ENCODE measurements at places on chromosomes 1 and 21.

DNA sequence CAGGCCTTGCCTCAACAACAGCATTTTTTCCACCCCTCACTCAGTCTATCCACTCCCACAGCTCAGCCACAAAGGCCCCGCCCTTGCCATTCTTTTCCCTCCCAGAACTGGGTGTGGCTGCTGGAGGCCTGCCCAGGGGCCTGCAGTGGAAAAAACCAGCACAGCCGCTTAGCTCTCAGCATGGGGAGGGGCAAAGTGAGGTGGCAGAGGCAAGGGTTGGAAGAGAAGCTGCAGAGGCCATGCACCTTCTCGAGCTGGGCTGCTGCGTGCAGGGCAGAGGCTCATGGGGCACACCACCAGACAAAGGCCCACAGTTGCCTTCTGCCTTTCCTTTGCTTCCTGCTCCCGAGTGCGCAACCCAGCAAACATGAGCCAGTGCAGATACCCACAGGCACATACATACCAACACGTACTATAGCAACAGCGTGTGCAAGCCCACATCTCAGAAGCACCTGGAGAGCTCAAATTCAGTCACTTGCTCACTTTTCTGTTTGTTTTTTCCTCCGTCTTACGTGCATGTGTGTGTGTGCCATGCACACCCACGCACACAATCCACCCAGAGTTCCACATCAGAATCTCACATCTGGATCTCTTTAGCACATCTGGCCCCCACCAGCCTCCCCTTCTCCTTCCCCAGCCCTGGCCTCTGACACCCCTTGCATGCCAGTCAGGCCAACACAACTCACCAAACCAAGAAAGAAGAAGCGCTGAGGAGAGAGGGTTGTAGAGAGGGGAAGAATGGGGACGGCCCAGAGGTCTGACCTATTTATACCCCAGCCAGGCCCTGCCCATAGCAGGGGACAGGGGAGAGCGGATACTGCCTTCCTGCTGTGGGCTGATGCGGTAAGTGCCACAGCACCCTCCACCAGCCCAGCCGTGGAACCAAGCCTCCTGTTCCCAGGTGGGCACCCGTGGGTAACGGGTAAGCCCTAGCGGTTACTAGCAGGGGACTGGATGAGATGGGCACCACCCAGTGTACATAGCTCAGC lies at the start of gene S100A4:
S100A4 (minus strand) TSS at position 740 of the 989 bp plus-strand sequence. CDS start 1,012 bp downstream, outside the sequence.
- peak; percentile 98 for DNase-seq

GRCh38 chr21:34740198-34740597 lies 71.4 kb downstream of the CLIC6 start:
- no peak for DNase-seq

- peak; percentile 16 for DNase-seq
Measured at GRCh38 chr1:222171005-222171404, 376.9 kb downstream of the HHIPL2 start.

GRCh38 chr1:114745291-114745690 lies 12.5 kb downstream of the CSDE1 start:
- no peak for DNase-seq

DNA sequence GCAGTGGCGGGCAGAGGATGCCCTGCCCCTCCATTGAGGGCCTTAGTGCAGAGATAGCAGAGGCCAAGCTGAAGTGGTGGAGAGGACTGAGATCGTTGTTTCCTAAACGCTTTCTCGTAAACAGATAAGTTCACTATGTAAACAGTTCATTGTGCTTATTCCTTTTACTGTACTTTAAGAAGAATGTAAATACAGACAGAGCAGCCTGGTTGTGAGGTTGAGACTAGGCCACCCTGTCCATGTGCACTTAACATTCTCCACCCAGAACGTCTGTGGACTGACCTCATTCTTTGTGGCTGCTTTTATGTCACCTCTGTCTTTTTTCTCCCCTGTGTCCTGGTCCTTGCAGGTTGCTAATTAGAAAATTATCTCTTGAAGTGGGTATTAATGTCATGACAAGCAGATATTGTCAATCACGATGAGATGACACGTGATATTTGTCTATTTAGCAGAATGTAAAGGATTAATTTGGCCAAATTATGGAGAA lies 8.5 kb downstream of the CENPS start:
- no peak for DNase-seq

DNA sequence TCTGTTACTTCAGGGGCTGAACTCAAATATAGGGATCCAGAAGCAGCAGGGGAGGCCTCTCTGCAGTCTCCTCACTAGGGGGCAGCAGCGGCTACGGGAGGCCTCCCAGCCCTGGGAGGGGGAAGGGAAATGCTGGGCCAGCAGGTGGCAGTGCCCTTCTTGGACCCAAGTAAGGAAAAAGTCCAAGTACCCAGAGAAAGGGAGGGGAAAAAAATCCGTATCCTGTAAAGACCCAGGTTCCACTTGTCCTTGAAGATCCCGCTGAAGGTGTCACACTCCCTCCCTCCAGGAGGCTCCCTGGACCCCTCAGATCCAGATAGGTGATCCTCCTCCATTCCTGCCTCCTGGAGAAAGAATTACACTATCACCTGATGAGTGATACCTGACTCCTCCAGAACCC lies 14.1 kb upstream of the NUAK2 start:
- peak; percentile 95 for DNase-seq

GRCh38 chr1:92881391-92881790 lies 49.6 kb downstream of the RPL5 start:
- DNase-seq, result no peak

DNA sequence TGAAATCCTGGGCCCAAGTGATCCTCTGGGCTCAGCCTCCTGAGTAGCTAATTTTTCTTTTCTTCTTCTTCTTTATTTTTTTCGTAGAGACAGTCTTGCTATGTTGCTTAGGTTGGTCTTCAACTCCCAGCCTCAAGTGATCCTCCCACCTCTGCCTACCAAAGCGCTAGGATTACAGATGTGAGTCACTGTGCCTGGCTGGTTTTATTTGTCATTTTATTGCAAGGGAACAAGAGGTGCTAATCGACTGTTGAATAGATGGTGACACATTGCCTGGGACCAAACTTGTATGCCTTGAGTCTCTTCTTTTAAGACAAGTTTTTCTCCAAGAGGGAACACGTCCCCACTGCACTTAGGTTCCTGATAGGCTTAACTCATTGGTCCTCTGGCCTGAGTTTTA lies 20.0 kb upstream of the KLHDC8A start:
- DNase-seq, result no peak

DNA sequence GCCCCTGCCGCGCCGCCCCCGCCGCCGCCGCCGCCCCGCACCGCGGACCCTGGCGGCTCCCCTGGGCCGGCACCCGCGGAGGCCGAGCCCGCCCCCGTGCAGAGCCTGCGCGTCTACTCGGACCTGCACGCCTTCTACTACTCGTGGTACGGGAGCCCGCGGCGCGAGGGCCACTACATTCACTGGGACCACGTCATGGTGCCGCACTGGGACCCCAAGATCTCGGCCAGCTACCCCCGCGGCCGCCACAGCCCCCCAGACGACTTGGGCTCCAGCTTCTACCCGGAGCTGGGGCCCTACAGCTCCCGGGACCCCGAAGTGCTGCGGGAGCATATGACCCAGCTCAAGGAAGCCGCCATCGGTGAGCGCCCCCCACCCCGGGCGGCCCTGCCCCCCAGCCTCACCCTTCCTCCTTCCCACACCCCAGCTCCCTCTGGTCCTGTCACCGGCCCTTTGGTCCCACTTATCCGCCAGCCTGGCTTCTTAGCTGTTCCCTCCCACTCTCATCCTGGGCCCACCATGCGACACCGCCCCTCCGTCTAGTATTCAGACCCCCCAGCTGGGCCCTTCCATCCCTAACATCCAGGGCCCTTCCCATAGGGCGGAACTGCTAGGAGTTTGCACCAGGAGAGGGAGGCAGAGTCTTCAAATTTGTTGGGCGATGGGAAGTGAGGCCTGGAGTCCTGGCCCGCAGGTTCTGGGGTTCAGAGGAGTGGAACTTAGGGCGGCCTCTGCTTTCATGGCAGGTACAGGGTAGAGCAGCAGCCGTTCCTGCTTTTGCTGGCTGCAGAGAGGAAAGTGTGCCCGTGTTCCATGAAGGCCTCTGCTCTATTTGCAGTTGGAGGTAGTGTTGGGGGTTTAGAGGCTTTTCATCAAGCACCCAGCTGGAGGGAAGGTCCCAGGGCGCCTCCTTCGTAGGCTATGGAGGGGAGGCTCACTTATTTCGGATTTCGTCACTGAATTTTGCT lies 1.0 kb downstream of the MANEAL start:
- DNase-seq, result peak; percentile 16

DNA sequence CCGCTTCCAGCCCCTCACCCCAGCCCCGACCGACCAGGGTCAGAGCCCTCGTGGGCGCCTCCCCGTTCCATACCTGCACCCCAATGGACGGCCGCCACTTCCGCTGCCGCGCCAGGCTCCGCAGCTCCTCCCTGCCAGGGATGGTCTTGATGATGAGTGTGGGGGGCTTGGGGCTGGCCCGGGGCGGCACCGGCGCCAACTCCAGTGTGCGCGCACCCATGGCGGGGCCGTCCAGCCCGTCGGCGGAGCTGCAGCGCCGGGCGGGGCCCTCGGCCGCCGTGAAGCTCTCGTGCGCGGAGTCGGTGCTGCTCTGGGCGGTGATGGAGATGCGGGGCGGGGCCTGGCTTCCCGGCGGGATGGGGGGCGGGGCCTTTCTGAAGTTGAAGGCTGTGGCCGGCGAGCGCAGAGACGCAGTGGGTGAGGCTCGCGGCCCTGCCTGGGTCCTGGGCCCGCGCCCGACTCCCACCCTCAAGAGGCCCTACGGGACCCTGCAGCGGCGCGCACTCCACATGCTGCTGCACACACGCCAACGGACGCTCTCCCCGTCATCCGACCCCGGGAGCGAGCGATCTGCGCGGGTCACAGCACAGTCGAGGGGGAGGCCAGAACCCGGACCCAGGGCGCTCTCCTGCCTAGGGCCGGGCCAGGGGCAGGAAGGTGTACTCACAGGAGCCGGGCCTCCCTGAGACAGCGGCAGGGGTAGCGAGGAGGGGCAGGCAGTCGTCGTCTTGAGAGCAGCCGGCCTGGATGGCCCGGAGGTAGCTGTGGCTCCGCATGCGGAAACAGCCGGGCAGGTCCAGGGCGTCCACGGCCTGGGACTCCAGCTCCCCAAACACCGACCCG lies 26.1 kb upstream of the SMIM12 start:
- peak; percentile 80 for DNase-seq

- no peak for DNase-seq
Measured at GRCh38 chr1:184019506-184019905, 18.0 kb downstream of the COLGALT2 start.

GRCh38 chr1:234397732-234398131 lies 24.5 kb downstream of the COA6 start:
- DNase-seq, result no peak

- DNase-seq, result peak; percentile 69
Measured at GRCh38 chr1:51622455-51622913, 5.6 kb downstream of the OSBPL9 start.

DNA sequence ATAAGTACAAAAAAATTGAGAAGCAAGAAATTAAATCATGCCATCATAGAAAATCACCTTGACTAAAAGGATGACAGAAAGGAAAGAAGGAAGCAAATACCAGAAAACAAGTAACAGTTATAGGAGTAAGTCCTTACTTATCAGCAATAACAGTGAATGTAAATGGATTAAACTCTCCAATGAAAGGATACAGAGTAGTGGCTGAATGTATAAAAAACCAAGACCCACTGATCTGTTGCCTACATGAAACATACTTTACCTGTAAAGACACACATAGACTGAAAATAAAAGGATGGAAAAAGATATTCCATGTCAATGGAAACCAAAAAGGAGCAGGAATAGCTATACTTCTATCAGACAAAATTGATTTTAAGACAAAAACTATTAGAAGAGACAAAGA lies 52.2 kb downstream of the RABGAP1L start:
- no peak for DNase-seq

DNA sequence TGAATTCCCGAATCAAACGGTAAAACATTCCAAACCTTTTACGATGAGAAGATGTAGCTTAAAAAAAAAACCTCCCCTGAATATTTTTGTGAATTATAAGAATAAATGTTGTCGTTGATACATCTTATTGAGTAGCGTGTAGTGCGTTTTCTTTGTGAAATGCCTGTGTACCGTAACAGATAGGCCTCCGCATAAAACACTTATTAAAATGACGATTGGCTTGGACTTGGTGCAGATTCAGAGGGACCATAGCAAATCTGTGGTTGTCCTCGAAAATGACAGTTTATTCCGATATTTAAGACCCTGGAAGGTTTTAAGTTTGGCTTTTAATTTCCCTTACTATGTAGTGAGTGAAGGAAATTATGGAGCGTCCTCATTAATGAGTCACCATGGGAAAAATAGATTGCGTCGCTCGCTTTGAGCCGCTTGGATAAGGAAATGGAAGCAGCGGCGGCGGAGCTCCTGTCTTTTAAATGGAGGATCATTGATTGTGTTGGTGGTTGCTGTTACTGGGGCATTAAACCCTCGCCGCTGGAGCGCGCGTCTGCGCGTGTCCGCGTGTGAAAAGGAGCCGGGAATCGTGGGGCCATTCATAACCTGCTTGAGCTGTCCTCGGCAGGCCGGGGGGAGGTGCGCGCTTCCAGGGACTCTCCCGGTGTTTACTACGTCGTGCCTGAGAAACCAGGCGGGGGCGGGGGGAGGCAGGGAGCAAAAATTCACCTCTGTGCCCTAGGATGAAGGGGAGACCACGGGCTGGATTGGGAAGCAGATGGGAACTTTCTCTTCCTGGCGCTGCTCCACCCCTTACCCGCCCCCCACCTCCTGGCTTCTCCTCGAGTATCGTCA lies 1.6 kb downstream of the SPEN start:
- peak; percentile 79 for DNase-seq

- DNase-seq, result peak; percentile 16
Measured at GRCh38 chr21:32994305-32994704, 31.4 kb upstream of the OLIG2 start.

DNA sequence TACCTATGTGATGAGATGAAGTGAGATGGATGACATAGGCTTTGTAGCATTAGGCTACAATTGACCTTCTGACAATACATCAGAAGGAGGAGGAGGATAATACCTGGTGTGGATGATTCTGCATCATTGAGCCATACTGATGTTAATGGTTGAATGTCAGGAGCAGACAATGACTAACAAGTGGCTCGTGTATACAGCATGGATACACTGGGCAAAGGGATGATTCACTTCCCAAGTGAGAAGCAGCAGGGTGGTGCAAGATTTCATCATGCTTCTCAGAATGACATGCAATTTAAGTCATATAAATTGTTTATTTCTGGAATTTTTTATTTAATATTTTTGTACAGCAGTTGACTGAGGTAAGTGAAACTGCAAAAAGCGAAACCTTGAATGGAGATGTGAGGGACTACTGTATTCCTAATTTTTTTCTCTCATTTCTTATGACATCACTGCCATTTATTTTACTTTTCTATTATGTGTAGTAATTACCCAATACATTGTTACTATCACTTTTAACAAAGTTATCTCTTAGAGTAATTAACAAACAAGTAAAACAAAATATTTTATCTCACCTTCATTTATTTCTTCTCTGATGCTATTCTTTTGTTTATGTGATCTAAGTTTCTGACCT lies 34.4 kb upstream of the COP1 start:
- no peak for DNase-seq

DNA sequence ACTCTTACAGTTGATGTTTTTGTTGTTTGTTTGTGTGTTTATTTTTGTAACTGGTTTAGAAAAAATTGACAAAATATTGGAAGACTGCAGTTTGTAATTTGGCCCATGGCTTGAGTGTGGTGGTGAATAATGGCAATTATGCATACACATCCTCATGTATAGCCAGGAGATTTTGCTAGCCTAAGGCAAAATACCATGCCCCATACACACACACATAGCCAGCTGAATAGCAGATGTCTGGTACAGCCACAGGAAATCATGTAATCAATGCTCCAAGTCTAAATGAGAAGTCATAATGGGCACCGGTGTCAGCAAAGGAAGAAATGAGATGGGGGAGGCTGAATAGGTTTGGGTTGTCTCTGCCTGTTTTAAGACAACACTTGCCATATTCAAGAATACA lies 135.2 kb upstream of the COA6 start:
- no peak for DNase-seq
